Cerebellar nuclear complex (tissue), 1 donor: ENCODE measurements at places on chromosomes 6 and 20.

GRCh38 chr6:86938814-86939213, 1.5 kb downstream of the HTR1E start:
- DNase-seq: no peak

GRCh38 chr20:49890471-49891361, 24.6 kb downstream of the SPATA2 start:
- no peak for DNase-seq

DNA sequence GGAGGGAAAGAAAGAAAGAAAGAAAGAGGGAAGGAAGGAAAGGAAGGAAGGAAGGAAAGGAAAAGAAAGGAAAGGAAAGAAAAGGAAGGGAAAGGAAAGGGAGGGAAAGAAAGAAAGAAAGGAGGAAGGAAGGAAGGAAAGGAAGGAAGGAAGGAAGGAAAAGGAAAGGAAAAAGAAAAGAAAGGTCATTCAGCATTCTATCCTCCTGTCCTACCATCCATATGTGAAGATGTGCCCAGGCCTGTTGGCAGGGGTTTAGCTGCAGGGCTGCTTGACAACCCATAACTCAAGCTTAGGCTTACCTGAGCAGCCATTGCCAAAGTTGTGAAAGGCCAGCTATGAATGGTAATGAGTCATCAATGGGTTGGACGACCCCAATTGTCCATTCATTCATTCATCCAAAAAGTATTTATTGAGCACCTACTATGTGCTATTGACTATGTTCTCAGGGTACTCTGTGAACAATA, 49.9 kb upstream of the OCSTAMP start:
- DNase-seq: no peak

DNA sequence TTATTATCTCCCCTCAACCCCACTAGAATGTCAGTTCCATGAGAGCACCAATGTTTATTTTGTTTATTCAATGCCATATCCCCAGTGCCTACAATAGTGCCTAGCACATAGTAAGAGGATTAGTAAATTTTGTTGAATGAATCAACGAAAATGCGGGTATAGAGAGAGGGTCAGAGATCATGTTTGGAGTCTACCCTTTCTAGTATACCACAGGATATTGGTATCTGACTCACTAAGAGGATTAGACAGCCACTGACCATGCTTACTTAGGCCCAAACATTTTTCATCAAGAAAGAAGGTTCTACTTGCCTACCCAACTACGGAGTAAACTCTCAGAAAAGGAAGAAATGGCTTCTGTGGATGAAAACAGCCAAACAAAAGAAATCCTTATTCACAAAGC, 356.8 kb downstream of the BTBD9 start:
- DNase-seq: no peak

DNA sequence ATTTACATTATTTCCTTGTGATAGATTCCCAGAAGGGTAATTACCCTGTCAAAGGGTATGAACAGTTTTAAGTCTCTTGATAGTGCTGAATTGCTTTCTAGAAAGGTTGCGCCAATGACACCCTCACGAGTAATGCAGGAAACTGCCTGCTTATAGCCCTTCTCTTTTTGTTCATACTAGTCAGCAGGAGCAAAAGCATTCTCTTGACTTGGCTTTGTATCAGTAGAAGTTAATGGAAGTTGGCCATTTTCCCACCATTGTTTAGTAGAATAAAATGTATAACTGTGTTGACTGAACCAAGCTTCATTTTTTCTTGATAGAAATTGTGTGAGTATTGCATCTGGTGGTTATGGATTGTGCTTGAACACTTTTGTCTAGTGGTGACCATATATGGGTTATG, 100.1 kb downstream of the FARS2 start:
- DNase-seq: no peak

GRCh38 chr6:110217266-110217665, 37.0 kb downstream of the CDC40 start:
- no peak for DNase-seq

DNA sequence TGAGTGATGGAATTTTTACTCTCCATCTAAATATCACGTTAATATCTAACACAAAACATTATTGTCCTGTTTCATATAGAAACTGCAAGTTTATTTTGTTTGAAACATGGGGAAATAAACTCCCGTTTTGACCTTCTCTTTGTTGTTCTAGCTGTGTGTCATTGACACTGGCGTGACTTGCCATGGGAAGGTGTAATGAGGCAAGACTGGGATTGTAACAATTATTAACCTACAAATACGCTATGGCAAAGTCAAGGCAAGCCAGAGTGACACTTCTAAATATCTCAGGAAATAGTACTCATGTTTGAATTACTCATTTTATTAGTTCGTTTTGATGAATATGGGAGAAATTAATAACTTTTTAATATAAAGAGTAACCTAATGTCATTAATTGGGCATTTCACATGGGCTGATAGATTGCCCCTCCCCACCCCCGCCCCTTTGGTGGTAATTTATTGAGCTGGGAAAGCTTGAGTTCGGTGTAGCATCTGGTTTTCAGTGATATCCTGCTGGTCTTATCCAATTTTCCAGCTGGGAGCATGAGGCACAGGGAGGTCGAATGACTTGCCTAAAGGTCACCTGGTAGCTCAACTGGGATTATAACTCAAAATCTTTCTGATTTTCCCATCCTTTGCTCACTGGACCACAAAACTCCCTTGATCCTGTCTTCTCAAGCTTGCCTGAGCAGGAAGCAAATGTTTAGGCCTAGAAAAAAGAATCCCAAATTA, 380.6 kb upstream of the JAG1 start:
- no peak for DNase-seq

GRCh38 chr20:25206063-25206403, 10.5 kb downstream of the ENTPD6 start:
- DNase-seq: no peak

GRCh38 chr20:4688305-4688704, 33.4 kb upstream of the PRND start:
- peak; percentile 29 for DNase-seq

- DNase-seq: no peak
These were observed 4.9 kb downstream of the PTK7 start for GRCh38 chr6:43081043-43081442.

DNA sequence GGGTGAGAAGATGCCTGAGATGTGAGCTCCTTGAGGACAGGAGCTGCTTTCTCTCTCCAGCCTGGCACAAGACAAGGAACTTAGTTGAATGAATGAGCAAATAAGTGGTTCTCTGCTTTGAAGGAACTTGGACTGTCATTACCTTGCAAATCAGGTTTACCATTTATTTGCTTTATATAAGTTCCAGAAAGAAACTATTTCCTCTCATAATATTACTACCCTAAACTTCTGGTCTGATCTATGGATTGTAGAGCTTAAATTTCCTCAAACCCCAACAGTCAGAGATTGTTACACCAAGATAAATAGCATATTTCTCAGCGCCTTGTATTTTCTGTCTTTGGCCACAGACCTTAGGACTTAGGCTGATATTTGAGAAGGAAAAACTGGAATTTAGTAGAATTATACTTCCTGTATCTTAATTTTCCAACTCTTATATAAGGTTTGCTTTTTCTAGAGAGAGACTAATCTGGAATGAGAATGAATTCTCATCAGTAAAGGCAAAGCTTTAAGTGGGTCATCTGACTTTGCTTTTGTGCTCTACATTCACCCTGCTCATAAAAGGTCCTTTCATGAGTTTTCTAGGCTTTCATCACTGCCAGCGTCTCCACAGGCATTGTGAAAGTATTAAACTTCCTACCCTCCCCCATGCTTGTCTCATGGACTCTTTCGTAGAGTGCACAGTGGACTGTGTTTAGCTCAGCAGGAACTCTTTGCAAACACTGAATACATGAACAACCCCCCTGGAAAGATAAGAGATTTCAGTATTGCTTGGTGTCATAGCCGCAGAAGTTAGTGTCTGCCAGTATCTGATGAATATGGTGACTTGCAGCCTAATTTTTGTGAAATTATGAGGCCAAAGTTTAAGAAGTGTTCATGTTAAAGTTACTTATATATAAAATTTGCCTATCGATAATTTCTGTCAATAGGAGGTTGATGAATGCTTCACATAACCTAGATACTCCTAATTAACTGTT, 74.0 kb downstream of the PTPRA start:
- no peak for DNase-seq

DNA sequence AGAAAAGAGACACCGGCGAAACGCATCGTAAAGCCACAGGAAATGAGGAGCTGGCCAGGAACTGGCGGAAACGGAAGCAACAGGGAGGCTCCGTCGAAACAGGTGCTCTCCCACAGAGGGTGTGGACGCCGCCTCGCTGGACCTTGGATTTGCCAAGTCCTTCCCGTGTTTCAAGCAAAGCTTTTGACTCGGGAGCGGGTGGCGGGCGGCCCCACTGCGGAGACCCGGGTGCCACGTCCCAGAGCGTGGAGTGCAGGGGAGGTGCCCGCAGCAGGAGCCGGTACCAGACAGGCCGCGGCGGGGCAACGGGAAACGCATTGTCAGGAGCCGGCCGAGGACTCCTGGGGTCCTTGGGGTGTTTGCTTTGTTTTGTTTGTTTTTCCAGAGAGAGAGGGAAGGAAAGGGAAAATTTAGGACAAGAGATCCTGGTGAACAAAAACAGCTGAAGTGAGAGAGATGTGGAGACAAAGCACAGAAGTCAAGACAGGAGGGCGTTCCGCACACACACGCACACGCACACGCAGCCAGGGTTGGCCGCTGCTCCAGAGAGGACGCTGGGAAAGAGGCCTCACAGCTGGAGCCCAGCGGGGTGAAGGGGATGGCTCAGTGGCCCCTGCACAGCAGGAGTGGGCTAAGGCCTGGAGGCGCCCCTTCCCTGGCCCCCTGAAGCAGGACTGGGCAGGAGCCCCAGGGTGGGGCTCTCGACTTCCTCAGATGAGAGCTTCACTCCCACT, 50.9 kb upstream of the CHRNA4 start:
- DNase-seq: no peak

- no peak for DNase-seq
These were observed 102.2 kb downstream of the BACH2 start for GRCh38 chr6:90194371-90194841.

DNA sequence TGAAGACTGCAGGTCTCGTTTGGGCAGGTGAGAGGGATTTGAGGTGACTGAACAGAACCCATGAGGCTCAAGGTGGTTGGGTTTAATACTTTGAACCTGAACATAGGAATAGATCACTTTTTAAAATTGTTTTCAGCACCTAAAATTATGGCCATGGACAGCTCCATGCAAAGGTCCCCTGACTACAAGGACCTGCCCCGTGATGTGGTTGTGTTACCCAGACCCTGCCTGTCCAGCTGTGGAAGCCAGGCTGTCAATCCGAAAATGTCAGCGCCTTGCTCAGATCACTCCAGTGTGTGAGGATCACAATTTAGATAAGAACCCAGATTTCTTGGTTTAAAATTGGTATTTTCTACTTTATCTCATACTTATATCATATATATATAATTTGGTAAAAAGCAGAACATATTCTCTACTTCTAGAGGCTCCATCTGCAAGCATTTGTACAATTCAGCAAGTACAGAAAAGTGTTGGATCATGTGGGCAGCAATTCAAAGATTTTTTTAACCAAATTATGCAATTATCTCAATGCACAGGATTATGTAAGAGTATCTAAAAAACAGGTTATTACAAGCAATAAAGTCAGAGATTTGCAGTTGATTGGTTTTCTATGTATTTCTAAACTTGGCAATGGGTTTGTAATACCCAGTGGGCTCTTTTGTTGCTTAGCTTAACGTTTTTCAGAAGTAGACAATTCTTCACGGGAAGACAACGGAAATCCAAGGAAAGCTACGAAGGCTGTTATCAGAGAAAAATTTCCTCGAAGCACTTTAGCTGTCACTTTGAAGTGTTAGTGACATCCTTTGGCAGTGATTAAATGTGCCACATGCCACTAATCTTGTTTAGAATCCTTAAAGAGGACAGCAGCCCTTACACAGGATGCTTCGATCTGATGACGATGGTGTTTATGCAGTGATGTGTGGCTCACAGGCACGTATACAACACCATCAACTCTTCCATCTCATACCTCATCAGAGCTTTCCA, 24.1 kb upstream of the RPS6KA2 start:
- DNase-seq: no peak

DNA sequence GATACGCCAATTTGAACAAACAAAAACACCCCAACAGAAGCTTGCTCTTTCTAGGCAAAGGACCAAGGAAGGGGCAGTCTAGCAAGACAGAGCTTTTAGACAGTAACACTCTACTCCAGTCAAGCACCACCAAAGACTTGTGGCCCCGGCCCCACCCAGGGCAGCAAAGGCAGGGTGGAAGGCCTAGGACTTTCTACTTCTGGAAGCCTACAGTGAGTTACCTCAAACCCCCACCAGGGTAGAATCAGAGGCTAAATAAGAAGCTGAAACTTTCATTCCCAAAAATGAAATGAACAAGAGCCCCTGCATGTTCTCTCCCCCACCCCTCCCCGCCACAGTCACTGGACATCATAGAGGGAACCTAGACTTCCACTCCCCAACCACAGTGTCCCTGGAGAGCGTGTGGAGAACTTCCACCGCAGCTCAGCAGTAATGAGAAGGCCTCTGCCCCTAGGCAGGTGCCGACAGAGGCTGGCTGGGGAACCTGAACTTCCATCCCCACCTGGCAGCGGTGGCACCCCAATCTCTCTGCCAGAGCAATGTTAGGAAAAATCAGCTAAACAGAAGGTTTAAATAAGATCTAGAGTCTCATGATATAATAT, 40.0 kb downstream of the KATNA1 start:
- DNase-seq: no peak

GRCh38 chr6:87182321-87182720, 27.0 kb downstream of the ZNF292 start:
- DNase-seq: no peak

GRCh38 chr6:125951323-125951722, 5.2 kb upstream of the HINT3 start:
- DNase-seq: no peak

DNA sequence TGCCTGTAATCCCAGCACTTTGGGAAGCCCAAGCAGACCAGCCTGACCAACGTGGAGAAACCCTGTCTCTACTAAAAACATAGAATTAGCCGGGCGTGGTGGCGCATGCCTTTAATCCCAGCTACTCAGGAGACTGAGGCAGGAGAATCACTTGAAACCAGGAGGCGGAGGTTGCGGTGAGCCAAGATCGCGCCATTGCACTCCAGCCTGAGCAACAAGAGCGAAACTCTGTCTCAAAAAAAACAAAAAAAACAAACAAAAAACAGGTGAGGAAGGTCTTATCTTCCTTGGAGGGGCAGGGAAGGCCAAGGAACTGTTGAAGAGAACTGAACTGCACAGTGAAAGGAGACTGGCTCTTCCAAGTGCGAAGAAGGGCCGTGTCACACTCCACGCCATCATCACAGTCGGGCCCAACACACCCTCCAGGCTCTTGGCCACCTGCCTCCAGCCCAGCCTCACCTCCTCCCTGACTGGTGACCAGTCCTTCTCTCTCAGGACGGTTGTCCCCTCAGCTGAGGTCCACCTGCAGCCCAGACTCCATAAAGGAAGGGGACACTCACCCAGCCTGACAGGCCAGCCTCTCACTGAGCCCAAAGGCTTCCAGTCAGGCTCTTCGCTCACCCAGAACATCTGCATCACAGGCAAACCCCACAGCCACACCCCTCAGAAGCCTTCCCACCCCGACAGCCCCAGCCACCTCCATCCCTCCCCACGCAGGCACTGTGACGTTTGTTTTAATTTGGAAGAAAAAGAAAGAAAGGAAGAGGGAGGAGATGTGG, 4.1 kb downstream of the ZC3H12D start:
- no peak for DNase-seq

GRCh38 chr6:120357447-120357846, 976.8 kb downstream of the TBC1D32 start:
- DNase-seq: no peak
